D721Med (cell line): ENCODE measurements at places on chromosomes 1 and 21.

DNA sequence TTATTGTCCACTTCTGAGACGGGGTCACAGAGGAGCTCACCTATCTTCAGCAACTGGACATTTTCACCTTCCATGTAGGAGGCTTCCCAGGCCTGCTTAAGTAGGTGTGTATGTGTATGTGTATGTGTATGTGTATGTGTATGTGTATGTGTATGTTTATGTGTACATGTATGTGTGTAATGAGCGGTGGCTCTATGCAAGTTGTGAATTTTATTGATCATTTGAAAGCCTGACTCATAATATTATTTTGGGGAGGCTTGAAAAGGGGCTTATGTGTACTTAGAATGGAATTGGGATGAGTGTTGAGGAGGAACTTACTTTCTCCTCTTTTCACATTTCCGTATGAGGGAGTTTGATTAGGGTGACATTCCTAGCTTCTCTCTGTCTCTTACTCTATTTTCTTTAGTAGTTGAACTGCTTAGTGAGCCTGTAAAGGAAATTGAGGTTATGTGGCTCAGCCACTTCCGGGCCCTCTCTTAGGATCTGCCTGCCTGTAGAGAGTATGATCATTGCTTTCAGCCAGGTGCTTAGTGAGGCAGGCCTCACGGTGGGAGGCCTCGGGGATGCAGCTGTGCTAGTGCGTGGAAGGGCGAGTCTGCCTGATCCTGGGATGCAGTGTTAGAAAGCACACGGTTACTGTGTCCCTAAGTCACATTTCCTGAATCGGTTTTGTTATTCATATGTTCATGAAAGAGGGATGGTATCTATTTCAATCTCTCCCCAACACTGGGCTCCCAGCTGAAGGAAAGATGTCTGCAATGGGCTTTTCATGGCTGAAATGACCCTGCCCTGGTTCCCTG lies 61.0 kb downstream of the IER5 start:
- no peak for DNase-seq

GRCh38 chr1:193919827-193920226 lies 733.4 kb upstream of the B3GALT2 start:
- no peak for DNase-seq

- DNase-seq = no peak
Observed at GRCh38 chr1:100198596-100198995, 20.5 kb upstream of the LRRC39 start.

DNA sequence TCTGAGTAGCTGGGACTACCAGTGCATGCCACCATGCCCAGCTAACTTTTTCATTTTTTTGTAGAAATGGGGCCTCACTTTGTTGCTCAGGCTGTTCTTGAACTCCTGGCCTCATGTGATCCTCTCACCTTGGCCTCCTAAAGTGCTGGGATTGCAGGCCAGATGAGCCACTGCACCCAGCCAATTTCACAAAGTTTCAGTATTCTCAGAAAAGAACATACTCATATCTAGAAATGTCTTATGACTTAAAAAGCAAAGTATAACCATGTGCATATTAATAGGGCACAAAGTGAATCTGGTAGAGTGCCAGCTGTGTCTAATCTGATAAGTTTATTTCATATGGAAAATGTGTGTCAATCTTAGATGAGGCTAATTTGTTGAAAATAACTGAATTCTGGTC lies 87.5 kb upstream of the CACYBP start:
- no peak for DNase-seq

GRCh38 chr1:214281720-214282629 lies 1.0 kb downstream of the SMYD2 start:
- no peak for DNase-seq
